ENCODE measurements at places on chromosomes 7 and 10.

DNA sequence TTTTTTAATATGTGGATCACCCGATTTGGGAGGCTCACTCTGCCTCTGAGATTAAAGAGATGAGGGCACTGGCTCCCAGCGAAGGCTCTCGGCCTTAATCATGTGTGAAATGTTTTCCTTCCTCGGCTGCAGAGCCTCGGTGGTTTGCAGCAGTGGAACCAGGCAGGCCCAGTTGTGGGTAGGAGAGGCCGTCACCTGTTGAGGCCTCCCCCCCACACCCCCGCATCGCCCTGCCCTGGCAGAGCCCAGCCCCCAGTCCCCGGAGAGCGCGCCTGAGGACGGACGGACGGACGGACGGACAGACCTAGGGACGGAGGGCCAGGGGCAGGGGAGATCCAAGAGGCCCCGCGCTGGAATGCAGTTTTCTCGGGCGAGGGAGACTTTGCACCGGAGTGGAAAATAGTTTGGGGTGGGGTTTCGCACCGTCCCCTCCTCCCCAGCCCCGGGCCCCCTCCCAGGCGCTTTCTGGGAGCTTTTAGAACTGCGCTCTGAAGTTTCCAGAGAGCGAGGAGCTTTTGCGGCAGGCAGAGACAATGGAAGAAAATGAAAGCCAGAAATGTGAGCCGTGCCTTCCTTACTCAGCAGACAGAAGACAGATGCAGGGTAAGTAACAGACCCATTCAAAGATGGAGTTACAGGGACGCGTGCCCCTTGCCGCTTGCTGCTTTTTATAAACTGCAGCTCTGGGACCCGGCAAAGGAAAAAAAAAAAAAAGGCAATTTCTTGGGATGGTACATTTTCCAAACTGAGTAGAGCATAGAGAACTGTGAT, at the start of gene KIAA1217:
TSS of gene KIAA1217 (plus strand) at position 478 of the 771 bp plus-strand sequence. CDS start at position 534, 56 bp downstream.
- no peak for DNase-seq

- DNase-seq: no peak
These were observed 127.8 kb downstream of the CELF2 start for GRCh38 chr10:11145495-11145855.

DNA sequence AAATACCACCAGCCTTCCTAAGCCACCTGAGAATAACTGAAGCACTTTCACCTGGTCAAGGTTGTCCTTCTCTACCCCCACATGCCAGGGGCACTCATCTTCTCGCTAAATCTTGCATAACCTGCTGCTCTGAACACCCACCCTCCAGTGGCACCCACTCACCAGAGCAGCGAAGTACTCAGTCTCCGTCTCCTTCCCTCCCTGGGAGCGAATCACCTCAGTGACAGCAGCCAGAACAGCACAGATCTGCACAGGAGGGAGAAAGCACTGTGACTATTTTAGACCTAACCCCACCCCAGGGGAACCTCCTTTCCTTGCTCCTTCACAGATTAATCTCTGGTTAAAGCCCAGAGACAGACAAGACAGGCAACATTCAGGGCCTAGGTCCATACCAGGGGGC, 5.1 kb downstream of the RRP12 start:
- no peak for DNase-seq

- DNase-seq: no peak
These were observed 111.0 kb downstream of the SMURF1 start for GRCh38 chr7:99032928-99033327.

- DNase-seq: no peak
These were observed 220.6 kb downstream of the FAM107B start for GRCh38 chr10:14554091-14554490.

DNA sequence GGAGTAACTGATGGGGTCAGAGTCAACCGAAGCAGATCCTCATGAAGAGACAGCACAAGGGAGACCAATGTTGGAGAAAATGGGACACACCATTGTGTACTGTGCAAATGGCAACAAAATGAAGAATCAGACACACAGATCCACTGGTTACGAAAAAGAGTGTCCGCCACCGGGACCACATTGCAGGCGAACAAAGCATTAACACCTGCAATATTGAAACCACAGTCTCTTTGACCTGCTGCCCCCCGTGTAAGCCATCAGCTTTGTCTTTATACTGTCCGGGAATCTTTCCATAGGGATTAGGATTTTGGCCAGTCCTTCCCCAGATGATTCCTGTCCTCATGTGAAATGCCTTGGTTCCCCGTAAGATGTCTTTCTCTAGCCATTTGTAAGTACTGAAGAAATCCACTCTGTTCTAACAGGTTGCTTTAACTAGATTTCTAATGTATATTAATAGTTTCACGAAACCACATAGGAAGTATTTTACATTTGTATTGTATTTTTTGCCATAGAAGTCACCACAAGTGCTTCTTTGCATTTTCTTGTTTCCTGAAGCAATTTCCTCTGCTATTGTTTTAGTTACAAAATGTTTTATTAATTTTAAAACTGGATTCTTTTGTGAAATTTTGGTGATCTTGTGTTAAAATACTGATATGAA, 140.8 kb upstream of the NFE2L3 start:
- DNase-seq: no peak

- no peak for DNase-seq
These were observed 14.0 kb downstream of the SLC29A4 start for GRCh38 chr7:5296611-5297226.

DNA sequence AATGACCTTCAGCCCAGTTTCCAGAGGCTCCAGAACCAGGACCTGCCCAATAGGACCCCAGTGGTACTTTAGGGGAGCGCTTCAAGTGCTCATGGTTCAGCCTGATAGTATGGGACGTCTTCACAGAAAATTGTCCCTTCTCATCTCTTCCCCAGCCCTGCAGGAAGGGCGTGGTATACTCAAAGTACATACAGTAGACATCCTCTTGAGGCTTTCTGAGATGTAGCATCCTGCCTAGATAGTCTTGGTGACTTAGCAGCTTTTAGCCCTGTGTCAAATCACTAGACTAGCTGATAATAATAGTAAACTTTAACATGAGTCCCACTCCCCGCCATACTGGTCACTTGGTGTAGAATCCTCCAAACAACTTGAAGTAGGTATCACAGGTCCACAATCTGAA, 193.2 kb downstream of the CYP26A1 start:
- DNase-seq: no peak

DNA sequence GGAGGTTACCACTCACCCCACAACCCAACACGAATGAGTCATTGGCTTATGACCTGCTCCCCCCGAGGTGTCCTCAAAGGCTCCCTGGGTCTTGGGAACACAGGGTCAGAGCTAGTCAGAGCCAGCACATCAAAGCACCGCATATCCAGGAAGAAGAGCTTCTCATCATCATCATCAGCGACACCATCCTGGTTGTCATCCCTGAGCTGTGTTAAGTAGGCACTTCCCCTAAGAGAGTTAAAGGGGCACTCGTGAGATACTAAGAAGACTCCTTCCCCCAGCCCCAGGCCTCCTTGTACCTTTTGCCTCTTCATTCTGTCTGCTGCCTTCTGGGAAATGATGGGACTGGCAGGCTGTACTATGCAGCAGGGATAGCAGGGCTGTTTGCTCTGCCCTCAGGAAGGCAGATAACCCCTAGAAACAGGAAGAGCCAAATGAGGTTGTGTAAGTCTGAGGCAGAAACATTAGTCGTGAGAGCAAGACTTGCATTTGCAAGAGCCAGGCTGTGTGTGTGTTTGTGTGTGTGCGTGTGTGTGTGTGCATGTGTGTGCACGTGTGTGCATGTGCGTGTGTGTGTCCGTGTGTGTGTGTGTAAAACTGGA, 11.1 kb upstream of the CPA1 start:
- DNase-seq: no peak

DNA sequence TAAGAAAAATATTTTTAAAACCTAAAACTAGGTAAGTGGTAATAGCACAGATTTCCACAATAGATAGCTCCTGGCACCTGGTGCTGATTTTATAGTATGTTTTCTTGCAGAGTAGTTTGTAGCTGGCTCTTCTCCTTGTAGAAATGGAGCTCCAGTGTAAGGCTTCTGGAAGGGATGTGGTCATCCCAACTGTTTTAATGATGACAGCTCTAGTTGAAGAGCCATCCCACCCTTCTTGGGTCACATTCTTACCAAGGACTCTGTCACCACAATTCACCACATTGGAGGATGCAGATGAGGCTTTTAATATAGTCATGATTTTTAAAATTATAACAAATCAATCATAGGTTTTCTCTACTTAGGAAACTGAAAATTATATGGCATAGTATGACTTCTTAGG, 31.0 kb downstream of the TES start:
- DNase-seq: no peak

DNA sequence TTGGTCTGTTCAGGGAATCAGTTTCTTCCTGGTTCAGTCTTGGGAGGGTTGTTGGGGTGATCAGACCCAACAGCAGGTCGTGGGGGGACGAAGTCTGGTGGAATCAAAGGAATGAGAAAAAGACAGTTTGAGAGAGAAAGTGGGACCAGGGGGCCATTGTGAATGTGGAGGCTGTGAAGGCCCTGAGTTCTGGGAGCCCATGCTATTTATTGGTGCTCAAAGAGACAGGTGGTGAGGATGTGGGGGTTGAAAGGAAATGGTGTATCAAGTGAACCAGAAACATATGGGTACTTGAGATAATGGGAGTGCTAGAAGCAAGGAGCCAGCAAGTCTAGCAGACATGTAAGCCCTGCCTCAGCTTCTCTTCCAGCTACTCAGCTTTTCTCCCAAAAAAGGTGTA, 84.1 kb downstream of the CCSER2 start:
- no peak for DNase-seq

DNA sequence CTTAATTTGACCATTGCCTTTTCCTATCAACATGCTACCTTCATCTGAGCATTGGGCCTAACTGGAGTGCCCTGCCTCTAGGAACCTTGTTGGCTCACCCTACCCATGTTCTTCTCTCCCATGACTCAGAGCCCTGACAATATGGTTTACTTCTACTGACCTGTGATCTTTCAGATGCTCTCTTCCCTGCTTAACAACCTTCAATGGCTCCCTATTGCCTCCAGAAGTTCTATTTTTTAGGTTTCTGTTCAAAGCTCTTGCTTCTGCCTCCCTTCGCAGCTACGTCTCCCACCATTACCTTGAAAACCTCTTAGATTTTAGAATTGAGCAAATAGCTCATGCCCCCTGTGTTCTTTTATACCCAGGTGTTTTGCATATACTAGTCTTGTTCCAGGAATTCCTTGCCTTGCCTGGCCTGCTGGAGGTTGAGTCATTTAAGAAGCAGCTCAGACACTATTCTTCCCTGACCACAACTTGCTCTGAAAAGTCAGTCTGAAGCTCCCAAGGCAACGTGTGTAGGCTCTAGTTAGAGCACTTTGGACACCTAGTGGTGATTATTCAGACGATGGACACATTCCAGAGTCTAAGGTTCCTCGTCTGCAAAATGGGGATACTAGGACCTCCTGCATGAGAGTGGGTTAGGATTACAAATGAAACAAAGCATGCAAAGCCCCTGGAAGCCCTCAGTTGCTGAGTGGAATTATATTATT, 64.4 kb upstream of the EMX2 start:
- no peak for DNase-seq

DNA sequence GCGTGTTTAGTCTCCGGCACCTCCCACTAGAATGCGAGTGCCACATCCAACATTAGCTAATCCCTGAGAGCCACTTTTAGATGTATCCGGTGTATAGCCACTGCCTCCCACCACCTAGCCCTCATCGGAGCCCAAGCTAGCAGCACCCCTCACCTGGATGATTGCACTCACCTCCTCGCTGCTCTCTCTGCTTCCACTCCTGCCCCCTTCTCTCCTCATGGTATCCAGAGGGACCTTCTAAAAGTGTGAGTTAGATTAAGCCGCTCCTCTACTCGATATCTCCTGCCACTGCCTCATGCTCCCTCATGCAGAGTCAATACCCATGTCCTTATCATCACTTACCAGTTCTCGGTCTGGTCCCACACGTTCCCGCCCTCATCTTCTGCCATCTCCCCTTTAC, 125.3 kb downstream of the RAB11FIP2 start:
- DNase-seq: no peak

GRCh38 chr10:110502851-110503301, 5.2 kb downstream of the DUSP5 start:
- DNase-seq: no peak

DNA sequence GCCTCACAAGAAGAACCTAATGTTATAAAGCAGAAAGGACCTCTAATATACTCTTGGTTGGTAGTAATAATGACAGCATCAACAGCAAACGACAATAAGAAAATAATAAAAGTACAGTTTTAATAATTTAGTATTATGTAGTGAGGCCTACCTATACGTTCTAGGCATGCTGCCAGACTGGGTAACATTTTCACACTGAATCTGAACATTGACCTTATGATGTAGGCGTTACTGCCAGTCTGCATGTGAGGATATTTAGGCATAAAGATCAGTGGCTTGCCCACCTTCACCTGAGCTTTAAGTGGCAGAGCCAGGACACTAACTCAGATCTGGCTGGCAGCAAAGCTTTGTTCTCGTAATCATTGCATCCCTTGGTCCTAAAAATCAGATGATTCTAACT, 2.5 kb downstream of the FGL2 start:
- no peak for DNase-seq

GRCh38 chr7:18521945-18522566, 26.5 kb downstream of the HDAC9 start:
- DNase-seq: no peak

DNA sequence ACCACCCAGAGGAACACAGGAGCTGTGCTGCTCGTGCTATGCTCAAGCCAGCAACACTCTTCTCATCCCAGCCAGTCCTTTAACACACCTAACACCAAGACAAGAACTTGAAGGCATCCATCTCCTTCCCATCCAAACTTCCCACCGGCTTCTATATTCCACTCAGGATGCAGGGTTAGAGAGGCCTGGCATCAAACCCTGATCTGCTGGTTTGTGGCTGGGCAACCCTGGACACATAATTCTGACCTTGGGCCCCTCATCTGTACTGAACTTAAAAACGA, 5.6 kb upstream of the MYO1G start:
- no peak for DNase-seq

DNA sequence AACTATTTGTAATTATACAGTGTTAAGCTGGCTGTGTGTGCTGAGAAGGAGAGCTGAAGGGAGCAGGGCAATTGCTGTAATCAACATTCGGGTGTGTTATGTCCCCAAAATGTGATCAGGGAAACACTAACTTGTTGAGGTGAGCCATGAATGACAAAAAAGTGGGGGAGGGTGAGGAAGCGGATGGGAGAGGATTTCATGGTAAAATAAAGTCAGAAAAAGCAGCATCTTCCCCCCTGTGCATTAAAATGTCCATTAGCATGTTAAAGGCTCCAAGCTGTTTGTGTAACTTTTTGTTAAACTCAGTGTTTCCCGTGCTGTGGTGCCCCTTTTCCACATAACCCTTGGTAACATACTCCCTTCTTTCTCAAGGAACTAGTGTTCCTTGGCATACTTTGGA, 84.9 kb downstream of the ARID5B start:
- DNase-seq: no peak
